ENCODE measurements at places on chromosomes 4 and X.

- DNase-seq = no peak
Measured at GRCh38 chrX:86964321-86964720, 553.3 kb upstream of the KLHL4 start.

DNA sequence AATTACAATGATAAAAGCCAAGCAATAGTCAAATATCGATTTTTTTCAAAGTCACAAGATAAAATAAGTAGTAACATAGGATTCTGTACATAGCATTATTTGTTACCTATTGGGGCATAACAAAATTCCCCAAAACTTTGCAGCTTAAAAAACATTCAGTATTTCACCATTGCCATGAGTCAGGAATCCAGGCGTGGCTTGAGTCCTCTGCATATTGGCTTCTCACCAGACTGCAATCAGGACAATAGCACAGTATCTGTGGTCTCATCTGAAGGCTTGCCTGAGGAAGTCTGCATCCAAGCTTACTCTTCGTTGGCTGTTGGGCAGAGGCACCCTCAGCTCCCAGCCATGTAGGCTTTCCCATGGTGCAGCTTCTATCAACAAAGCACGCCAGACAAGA lies 6.2 kb upstream of the CTBP1 start:
- no peak for DNase-seq

GRCh38 chr4:10096201-10096977 lies 20.2 kb downstream of the WDR1 start:
- peak; percentile 88 for DNase-seq

DNA sequence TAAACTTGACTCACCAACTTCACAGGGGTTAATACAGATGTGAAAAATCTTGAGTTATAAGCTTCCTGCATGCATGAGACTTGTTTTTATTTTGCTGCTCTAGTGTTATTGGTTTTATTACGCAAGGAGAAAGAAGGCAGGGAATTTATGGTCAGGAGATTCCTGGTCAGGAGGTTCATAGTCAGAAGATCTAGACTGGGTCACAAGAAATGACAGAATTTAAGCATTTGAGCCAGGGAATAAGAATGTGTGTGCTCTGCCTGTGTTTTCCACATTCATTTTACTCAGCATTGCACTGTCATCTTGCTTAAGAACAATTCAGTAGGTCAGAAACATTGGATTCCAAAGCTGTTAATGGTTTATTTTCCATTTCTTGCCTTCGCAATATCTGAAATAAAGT lies 2522.1 kb downstream of the ARAP2 start:
- no peak for DNase-seq

DNA sequence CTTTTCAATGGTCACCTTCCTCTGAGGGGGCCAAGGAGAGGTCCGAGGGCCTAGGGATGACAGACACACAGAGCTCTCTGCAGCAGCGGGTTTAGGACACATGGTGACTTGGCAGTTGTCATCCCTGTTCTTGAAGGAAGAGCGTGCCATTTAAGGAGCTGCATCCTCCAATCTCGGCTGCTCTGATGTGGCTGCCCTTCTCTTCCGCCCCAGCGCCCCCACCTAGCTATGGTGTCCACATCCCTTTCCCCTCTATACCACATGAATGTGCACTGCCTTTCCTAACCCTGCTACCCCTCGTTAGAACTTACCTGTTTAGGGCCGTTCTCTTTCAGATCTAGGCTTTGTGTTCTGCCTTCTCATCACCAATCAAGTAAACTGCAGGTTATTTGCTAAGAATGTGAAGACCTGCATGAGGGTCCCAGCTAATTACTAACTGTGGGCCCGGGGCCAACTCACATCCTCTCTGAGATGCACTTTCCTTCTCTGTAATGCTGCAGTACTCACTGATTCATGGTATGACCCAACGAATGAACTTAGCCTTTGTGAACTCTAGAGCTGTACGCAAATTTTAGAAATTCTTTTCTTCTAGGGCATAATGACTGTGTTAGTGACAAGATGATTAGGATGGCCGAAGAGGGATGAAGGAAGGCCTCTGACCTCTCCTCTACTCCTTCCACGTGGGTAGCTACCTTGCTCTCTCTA lies 38.2 kb downstream of the CHST7 start:
- no peak for DNase-seq

DNA sequence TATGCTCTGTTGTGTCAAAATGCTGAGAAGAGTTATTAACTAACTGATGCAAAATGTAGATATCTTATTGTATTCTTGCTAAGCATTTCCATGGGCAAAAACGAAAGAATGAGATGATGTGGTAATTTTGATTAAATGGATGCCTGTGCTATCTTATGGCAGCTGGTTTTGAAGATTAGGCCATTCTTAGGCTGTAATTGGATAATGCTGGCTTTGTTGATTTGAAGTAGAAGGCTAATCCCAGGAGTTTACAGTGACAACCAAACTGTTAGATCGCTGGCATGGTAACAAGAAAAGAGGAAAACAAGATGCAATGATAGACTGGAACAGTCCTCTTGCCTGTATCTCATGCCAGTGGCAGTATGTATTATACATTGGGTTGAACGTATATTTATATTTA lies 74.1 kb upstream of the WDR44 start:
- DNase-seq = no peak

DNA sequence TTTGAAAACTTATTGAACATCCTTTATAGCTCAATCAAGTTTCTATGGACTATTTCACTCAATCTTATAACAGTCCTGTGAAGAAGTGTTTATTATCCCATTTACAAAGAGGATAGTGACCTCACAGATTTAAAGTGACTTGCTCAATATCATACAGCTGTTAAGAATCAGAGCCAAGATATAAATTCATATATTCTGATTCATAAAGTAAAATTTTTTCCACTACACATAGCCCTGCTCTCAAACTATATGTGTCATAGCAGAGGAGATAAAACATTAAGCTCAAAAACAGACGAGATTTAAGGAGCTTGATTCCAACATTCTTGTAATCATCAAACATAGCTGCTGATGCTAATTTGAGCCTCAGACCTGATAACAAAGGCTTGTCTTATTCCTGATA lies 226.8 kb downstream of the CAMK2D start:
- no peak for DNase-seq

DNA sequence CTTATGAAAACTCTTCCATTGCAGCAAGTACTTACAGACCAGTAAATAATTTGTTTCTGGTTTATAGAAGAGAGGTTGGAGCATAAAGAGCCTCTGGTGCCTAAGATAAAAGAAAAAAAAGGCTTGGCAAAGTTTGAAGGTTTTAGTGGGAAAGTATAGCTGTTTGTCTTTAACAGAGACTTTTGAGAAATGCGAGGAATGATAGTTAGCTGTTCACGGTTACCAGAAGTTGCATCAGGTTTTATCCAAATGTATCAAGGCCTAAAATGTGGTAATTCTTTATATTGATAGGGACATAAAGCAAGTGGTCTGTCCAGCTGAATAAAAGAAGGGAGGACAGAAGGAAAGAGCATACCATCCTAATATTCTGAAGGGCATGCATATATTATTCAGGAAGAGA lies 29.3 kb downstream of the RAP1GDS1 start:
- DNase-seq = no peak

GRCh38 chrX:45540181-45540580 lies 339.5 kb upstream of the DIPK2B start:
- DNase-seq = no peak

DNA sequence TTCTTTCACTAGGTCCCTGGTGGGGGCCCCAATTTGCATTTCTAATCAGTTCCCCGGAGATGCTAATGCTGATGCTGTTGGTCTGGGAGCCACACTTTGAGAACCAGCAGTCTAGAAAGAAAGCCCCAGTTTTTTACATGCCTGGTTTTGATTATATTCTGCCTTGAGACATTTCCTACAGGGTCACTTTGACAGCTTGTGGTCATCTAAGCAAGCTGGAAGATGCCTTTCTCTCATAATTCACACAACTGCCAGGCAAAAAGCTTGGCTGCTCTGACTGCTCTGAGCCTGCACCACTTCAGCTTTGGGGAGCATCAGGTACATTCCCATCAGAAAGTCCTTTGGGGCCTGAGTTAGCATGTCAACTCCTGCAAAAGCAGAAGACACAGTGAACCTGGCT lies 5.9 kb upstream of the PLAC1 start:
- no peak for DNase-seq

- no peak for DNase-seq
Measured at GRCh38 chrX:134570899-134571298, 87.4 kb downstream of the PLAC1 start.

DNA sequence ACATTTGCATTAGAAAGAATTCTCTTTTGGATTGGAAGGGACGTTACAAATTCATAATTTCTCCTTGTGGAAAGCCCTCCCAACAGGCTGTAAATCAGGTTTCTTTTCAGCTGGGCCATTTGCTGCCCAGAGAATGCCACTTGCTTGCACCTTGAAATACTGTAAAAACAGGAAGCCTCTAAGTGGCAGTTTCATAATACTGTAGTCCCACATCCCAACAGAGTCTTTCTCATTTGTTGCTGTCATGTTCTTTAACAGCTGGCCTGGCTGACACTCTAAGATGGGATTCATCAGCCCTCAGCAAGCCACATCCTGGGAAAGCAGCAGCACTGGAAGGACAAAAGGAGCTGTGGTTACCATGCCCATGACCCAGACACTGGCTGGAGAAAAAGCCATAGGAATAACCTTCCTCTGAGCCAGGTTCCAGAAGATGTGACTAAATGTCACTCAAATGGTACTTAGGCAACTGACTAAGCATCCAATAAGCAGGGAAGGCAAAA lies 221.9 kb upstream of the MBNL3 start:
- DNase-seq = no peak

- DNase-seq = peak; percentile 49
Measured at GRCh38 chrX:124212622-124213021, 119.8 kb upstream of the TEX13D start.

GRCh38 chr4:156803056-156803455 lies 168.5 kb downstream of the PDGFC start:
- no peak for DNase-seq

Measured in stimulated activated CD4-positive, alpha-beta T cell treated with anti-CD3 and anti-CD28 coated beads, Interleukin-4, amount 100 ng/mL, for 24 hours (primary cell).